SK-N-DZ (cell line): ENCODE measurements at places on chromosomes 6 and 20.

DNA sequence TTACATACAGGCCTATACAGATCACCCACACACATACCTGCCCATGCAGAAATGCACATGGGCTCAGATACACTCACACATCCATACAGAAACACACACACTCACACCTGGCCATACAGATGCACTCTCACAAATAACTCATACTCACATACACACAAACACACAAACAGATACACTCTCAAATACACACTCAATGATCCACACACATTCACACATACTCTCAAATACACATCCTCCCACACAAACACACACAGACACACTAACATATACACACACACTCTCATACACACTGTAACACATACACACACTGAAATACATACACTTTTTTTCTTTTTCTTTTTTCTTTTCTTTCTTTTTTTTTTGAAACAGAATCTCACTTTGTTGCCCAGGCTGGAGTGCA is 90.7 kb downstream of the CDH22 start:
- no peak for DNase-seq

DNA sequence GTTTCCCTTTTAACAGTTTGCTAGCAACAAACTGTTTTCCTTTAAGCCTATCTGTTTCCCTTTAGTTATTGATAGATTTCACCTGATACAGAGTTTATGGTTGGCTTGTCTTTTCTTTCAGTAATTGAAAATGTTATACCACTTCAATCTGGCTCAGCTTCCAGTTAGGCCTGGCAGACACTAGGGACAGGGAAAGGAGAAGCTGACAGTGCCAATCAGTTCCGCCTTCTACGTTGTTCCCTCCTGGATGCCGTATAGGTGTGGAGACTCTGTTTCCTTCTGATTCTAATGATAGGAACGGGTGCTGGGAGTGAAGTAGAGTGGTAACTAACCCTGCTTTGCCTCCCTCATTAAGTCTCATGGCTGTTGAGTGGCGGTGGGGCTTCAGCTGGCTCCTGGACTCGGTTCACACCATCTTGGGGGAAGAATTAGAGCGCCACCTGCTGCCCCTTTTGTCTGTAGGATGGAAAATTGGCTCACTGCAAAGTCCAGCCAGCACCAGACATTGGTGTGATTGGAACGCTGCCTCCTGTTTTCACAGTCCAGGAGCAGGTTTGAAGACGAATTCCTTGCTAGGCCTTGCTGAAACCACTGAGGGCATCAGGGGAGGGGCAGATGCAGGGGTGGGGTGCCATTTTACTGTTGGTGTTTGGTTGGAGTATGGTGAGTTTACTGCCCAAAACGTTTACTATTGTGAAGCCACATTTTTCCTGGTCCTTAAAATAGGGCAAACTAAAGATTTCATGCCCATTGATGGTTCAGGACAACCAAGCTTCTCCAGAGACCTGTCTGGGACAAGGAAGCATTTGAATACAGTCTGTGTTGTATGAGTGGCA is 1729.5 kb downstream of the GRIK2 start:
- peak; percentile 81 for DNase-seq

DNA sequence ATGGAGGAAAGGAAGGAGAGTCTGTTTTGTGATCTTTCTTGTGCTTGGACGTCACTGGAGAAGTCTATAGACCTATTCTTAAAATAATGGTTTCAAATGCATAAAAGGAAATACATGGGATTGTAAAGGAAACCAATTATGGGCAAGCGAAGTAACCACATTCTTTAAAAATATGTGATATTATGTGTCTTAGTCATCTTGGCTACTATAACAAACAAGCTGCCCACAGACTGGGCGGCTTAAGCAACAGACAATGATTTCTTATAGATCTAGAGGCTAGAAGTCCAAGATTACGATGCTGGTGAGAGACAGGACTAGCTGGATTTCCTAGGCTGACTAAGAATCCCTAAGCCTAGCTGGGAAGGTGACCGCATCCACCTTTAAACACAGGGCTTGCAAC is 49.4 kb upstream of the CD83 start:
- no peak for DNase-seq

DNA sequence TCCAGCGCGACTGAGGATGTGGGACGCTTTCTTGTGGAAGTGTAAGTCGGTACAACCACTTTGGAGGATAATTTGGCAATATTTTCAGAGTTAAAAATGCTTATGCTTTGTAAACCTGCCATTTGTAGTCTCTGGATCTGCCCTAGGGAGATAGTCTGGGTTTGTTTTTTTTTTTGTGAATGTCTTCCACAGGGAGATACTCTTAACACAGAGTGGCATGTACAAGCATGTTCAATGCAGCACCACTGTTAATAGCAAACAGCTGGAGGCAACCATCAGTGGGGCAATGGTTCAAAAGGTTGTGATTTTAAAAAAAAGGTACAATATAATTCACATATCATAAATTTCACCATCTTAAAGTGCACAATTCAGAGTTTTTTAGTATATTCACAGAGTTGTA is 22.4 kb downstream of the SLC9A8 start:
- no peak for DNase-seq

DNA sequence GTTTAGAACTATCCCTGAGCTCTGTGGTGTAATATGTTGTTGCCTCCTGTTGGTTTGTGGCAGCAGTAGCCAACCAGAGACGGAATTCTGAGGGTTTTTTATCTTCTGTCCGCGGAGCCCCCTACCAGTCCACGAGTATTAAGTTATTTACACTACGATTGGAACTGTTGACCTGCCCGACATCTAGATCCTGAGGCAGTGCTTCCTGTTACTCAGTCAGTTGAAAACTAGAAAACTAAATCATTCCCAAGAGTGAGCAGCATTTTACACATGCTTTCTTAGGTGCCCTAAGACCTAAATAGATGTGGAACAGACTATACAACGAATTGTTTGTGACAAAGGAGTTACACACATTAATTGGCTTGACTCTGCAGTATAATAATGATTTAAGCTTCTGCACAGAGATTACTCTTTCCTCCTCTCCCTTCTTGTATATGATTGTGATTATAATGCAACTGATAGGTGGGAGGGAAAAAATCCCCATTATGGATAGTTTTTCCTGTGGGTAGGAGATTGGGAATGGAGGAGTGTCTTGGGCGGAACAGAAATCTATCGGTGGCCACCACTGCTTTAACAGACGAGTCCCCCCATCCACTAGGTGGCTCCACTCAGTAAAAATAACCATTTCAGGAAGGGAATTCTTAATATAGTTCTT is 1.7 kb downstream of the LOC128125822 start:
- peak; percentile 78 for DNase-seq
